T follicular helper cell (primary cell): ENCODE measurements at places on chromosomes 11 and 22.

DNA sequence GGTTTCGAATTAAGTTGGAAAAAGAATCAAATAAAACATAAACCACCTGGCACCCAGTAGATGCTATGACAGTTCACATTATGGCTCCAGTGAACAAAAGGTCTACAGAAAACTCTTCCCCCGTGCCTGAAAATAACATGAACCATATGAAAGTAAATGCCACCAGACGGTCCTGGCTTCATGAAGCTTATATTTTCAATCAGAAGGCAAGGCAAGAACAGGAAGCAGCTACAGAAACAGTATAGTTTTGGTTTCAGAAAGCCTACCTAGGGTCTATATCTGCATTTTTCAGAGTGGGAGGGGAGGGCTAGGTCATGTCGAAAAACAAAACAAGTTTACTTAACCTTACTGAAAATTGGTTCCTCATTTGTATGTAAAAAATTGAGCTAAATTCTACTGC, 9.8 kb downstream of the RAB30 start:
- no peak for DNase-seq

- no peak for DNase-seq
These were observed 116.5 kb downstream of the PTPRJ start for GRCh38 chr11:48096588-48097525.

- DNase-seq, result no peak
These were observed 27.3 kb upstream of the KRTAP5-6 start for GRCh38 chr11:1669546-1670218.

DNA sequence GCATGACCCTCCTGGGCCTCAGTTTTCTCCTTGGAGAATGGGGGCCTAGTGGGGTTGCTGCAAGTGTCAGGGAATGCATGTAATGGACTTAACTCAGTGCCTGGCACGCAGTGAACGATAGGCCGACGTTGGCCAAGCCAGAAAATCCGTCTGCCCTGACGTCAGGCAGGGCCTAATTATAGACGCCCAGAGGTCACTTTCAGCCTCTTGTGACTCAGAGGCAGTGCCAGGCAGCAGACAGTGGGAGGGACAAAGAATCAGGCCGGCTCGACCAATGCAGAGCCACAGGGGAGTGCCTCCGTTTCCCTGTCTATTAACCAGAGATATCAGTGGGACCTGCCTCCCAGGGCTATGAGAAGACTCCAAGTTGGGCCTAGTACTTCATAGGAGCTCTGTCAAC, 115.0 kb downstream of the MN1 start:
- no peak for DNase-seq

DNA sequence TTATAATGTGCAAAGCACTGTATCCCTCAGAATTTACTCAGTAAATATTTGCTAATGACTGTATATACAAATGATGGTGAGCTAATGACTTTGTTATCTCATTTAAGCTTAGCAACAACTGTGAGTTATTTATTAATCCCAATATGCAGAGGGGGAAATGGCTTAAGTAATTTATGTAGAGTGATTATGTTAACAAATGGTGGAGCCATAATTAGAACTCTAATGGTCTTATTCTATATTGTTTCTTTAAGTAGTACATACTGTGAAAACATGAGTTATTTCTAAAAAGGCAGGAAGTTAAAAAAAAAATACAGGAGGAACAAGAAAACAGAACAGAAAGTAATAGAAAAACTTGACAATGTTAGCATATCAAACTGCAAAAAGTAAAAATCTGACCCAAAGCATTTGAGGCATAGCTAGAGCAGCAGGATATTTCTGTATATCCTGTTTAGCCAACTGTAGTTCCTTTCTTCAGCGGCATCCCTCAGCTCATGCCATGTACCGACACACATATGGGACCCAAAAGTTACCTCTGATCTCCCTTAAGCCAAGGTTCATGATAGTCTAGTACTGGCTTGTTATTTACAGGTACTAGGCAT, 94.2 kb downstream of the FCHSD2 start:
- DNase-seq, result no peak

DNA sequence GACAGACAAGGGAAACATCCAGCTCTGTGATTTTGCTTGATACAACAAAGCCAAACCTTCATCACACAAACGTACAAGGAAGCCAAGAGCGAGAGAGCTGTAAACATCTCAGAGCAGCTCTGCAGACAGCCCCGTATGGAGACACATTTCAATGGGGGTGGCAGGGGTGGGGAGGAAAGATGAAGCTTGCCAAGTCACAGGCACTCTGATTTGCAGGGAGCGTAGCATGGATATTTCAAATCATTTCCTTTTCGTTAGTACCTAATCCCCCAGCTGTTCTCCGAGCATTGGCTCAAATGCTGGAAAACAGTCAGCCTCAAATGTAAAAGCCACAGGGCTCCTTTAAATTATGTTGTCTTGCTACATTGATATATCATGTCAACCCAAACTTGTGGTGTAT, 458.9 kb upstream of the CADM1 start:
- DNase-seq, result no peak

GRCh38 chr11:84720706-84721402, 906.3 kb downstream of the DLG2 start:
- no peak for DNase-seq

- no peak for DNase-seq
These were observed 231.1 kb downstream of the SWAP70 start for GRCh38 chr11:9895006-9895405.

GRCh38 chr22:22546490-22546889, 12.6 kb downstream of the PRAME start:
- DNase-seq, result no peak

GRCh38 chr11:77351281-77351886, 49.9 kb upstream of the GDPD4 start:
- no peak for DNase-seq

GRCh38 chr22:37640591-37641560, 1.4 kb downstream of the SH3BP1 start:
- DNase-seq, result no peak

- no peak for DNase-seq
These were observed 36.1 kb downstream of the MMP20 start for GRCh38 chr11:102589047-102589459.

DNA sequence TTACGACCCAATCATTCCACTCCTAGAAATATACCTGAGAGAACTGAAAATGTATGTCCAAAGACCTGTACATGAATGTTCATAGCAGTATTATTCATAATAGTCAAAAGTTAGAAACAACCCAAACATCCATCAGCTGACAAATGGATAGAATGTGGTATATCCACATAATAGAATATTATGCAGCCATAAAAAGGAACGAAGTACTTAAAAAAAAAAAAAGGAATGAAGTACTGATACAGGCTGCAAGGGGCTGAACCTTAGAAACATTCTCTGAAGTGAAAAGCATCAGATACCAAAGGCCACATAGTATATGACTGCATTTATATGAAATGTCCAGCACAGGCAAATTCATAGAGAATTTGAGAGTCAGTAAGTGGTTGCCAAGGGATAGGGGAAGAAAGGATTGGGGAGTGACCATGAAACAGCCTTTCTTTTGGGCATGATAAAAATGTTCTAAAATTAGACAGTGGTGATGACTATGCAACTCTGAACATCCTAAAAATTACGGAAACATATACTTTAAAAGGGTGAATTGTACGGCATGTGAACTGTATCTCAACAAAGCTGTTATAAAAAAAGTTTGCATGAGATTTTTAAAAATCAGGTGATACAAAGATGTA, 1.8 kb downstream of the TPST2 start:
- no peak for DNase-seq

DNA sequence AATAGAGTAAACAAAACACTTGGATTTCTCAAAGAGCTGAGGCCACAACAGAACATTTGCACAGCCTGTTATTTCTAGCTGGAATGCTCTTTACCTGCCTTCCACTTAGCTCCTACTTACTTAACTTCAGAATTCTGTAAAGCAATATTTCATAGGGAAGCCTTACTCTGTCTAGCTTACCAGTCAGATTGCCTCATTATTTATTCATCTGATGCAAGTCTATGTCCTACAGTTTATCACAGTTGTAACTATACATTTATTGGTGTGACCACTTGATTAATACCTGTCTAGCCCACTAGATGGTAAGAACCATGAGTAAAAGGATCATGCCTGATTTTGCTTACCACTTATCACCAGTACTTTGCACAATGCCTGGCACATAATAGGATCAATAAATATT, 56.1 kb upstream of the ME3 start:
- no peak for DNase-seq

GRCh38 chr11:127651175-127651887, 650.8 kb upstream of the KIRREL3 start:
- DNase-seq, result no peak

DNA sequence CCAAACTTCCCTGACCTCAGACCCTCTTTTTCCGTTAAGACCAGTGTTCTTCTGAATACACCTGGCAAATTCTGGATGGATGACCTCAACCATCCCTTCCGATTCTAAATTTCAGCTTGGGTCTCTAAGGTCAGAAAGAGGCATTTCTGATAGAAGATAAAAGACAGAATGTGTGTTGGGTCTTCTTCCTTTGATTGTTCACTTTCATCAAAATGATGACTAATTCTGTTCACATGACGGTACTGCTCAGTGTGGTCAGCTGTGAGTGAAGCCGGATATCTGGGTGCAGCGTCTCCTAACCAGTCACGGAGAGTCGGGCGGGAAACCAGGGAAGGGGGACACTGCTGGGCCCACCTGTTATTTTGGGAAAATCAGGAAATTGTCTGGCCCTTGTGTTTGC, 151.6 kb upstream of the NAV2 start:
- DNase-seq, result no peak

- DNase-seq, result no peak
These were observed 15.6 kb downstream of the PLA2G6 start for GRCh38 chr22:38165922-38166593.

DNA sequence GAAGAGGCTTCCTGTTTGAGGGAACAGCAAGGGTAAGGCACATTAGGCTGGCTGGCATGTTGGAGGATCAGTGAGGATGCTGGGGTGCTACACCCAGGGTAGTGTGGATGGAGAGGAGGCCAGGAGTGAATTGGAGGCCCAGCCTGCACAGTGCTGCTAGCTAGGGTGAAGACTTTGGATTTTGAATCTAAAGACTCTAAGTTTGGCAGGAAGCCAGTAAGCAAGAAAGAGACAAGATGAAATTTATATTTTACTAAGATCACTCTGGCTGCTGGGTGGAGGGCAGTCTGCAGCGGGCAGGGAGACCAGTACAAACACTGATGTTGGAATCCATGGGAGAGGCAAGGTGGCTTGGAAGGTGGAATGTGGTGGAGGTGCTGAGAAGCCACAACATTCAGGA, 43.6 kb downstream of the TSPAN18 start:
- DNase-seq, result no peak

DNA sequence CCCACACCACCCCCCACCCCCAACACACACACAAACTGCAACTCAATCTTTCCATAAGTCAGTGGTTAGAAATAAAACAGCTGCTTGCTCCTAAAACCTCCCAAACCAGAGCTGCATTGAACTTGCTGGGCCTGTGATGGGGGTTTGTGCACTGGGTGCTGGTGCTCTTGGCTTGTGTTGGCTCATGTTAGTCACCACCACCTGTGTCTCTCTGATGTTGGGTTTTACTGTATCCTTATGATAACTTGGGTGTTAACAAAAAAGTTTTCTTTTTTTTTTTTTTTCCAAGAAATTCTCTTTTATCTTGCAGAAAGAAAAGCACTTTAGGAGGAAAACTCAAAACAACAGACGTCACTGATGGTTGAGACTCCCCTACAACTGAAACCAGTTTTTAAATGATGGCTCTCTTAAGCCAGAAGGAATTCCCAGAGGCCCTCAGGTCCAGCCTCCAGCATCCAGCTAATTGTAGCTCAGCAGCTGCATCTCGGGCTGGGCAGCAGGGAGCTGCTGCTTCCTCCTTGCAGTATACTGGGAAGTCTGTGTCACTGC, 79.9 kb upstream of the DRD2 start:
- DNase-seq, result no peak

DNA sequence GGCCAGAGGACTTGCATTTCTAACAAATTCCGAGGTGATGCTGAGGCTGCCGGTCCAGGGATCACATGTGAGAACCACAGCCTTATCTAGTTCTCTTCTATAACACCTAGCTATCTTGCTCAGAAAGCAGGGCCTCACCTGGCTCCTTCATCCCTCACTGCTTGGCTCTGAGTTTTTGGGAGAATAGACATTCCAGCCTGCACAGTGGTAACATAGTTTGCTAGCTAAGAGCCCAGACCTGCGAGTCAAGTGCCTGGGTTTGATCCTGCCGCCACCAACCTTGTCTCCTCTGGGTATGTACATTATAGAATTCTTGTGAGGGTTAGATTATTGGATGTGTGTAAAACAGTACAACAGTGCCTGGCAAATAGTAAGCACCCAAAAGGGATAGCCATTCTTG, 13.5 kb upstream of the POU2AF1 start:
- DNase-seq, result no peak

DNA sequence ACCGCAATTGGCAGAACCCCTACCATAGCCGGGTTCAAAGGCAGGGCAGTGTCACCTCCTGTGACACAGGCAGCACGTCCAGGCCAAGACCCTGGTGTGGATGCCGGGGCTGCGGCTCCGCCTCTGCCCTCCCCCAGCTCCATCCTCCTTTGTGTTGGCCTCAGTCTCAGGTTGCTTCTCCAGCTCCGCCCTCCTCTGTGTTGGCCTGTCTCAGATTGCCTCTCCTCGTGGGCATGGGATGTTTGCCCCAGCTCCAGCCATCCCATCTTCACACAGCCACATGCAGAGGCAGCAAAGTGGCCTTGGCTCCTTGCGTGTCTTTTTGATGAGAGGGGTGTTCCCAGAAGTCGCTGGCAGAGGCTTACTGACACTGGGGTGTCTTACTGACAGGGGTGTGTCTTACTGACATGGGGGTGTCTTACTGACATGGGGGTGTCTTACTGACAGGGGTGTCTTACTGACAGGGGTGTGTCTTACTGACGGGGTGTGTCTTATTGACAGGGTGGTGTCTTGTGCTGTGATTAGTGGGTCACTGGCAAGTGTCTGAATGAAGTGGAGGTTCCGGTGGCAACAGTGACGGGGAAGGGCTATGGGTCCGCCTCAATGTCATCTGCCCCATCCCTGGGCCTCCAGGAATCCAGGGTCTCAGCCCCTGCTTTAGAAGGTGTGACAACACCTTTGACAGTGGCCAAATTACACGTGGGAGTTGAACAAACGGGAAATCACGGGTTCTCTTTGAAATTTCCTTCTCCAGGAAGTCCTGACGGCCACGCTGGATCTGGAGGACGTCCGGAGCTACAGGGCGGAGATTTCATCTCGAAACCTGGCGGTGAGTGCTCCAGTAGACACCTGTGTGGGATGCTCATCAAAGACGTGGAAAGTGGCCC, 24.9 kb downstream of the NADSYN1 start:
- DNase-seq, result no peak

GRCh38 chr22:28464127-28464526, 215.5 kb downstream of the TTC28 start:
- no peak for DNase-seq
